ENCODE measurements at places on chromosomes 11 and 22.

DNA sequence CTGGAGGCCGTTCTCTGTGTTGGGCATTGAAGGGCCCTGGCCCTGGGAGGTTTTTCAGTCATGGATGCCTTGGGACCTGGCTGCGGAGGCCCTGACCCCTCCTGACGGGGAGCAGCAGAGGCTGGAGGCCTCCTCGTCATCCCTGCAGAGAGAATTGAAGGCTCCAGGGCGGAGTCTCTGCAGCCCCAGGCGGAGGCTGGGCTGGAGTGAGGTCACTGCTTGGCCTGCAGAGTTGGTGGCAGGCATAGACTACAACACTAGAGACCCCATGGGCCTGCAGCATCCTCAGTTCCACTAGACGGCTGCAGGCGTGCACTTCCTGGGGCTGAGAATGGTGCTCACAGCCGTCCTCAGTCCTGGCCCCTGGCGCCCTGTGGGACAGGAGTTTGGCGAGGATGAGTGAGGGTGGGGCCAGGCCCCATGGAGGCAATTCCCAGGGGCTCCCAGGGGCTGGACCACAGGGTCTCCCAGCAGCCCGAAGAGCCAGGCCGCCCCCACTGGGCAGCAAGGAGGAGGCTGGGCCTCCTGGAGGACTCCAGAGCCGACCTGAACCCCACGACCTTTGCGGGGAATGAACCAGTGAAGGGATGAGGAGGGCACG lies 1194.9 kb downstream of the BRD1 start:
- no peak for DNase-seq

DNA sequence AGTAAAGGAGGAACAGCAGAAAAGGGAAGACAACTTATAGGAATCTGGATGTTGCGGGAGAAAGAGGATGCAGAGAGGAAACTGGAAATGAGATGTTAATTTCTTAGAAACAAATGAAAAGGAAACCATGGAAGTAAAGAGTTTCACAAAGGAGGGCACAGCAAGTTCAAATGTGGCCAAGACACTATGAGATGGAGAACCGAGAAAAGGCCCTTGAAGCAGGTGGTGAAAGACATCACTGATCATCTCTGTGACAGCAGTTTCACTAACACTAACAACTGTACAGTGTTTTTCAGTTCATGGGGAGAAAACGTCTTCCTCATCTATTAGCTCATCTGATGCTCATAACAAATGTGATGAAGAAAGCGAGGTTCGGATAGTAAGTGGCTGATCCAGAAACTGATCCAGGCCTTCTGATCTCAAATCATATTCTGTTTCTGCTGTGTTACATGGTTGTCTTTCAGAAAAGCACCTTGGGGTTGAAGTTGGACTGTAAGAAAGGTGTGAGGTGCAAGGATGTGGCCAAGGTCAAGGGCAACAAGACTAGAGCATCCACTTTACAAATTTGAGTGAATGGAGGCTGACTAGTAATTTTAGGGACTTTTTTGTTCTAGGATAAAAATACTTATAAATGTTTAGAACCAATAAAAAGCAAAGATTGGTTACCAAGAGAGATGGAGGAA lies 492.1 kb upstream of the CADM1 start:
- no peak for DNase-seq

DNA sequence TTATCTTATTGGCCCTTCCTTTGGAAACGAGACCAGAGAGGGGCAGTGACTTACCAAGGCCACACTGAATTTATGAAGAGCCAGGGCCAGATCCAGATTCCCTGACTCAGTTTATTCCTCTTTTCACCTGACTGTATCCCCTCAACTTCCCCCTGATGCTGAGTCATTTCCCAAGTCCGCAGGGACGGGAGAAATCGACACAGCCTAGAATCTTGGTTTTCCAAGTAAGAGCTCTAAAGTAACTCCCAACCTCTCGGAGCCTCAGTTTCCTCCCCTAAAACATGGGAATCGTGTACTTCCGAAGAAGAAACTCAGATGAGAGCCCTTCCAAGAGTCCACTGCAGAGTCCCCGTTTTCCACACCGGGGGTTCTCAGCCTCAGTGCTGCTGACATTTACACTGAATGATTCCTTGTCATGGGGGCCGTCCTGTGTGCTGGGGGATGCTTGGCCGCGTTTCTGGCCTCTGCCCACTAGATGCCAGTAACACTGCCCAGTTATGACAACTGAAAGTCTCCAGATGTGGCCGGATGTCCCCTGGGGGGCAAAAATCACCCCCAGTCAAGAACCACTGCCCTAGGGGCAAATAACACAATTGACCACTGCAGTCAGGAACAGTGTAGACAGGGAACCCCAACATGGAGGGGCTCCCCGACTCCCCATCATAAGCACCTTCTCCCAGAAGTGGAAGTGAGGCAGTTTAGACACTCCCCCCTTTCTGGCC lies 11.2 kb downstream of the MPST start:
- DNase-seq: no peak

DNA sequence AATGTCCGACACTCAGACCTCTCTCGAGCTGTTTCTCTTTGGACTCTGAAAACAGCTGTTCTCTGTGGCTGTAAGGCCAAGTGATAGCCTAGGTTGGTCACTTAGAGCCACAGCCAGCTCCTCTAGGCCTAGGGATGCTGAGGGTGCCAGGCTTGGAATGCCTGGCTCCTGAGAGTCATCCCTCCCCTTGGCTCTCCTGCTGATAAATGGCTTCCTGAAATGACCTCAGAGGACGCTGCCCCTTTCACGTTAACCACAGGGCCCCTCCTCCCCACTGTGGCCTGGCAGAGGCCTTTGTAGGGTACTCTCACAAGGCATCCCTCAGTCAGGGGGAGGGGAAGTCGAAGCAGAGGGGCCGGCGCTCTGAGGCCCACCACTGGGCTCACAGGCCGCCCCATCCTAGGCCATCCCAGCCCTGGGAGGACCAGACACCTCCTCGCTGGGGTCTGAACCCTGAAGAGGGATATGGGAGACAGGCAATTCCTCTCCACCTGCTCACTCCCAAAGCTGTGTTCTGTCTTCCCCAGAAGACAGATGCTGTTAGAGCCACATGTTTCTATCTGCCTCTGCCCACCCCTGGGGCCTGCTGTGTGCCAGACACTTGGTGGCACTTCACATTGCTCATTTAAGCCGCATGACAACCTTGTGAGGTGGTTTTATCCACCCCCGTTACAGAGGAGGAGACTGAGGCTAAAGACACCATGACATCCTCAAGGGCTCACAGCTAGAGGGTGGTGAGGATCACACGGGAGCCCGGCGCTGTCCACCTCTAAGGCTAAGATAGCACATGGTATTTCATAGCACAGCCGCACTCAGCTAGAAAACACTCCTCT lies 50.9 kb downstream of the ARFGAP3 start:
- DNase-seq: no peak

DNA sequence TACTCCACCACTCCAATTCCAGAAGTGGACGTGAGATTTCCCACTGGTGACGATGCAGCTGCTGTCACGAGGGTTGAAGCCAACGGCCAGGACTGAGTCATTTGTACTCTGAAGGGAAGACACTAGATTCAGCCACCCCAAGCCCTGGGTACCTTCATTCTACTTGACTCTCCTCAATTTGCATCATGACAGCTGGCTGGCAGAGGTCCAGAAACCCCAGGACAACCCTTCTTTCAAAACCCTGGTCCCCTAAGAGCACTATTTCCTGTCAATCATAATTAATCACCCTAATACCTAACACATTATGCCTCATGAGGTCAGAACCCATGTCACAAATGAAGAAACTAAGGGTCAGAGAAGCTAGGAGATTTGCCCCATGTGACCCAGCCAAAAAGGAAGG lies 4.9 kb downstream of the EML3 start:
- no peak for DNase-seq

DNA sequence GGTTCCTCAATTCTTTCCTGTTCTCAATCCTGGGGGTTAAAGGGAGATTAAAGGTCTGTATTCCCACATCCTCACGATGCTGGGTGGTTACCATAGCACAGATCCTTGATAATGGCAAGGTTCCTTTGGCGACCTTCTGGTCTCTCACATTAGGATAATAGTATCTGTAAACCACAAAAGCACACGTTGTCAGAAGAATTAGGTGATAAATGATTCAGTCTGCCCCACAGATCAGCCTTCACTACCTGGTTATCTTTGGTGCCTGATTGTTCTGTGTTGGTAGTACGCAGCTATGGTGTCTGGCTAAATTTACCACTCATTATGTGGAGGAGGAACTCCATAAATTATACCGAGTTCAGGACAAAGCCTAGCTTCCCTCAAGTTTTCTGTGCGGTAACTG lies 78.4 kb downstream of the C2CD3 start:
- DNase-seq: no peak

DNA sequence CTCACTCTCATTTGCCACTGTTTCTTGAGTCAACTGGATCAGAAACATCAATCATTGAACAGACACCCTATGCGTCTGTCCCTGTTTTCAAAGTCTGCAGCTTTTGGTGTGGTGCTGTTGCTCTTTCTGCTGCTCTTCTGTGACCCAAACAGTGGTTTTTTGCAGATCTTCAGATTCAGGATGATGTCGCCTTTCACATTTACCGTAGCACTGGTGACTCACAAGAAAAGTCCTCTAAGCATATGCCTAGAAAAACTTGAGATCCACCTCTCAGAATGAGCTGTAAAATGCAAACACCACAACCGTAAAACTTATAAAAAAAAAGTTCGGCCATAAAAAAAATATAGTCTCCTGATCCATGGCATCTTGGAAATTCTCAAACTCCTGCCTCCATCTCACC lies 400.4 kb downstream of the NTM start:
- DNase-seq: peak; percentile 45

- DNase-seq: no peak
Measured at GRCh38 chr11:32597921-32598320, 14.3 kb downstream of the EIF3M start.

DNA sequence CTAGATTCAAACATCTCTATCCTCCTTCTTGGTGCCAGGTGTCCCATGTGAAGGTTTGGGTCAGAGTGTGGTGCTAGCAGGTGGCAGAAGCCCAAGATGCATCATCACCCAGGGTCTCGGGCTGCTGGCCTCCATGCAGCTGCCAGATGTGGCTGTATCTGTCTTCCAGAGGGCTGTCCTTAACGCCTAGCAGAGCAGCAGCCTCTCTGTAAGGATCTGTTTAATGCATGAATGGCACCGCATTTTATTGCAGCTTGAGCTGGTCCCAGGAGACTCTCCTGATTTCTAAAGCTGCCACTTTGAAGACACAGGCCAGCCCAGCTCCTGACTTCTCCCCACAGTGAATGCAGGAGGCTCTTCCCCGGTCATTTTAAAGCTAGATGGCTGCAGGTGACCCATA lies 26.3 kb downstream of the SLC1A2 start:
- no peak for DNase-seq

DNA sequence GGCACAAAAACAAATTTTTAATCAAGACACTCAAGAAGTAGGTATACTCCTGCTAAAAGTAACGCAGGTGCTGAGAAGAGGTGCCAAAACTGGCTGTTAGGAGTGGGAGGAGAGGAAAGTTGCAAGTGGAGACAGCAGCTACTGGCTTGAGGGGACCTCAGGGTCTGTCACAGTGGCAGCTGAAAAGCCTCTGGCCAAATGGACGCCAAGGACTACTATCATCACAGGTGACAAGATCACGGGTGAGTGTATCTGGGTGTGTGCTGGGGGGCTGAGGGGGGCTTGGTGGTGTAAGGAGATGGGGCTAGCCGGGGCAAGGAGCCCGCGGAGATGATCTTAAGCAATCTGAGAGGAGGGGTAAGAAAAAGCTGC lies 687 bp downstream of the ZNF202 start:
- no peak for DNase-seq

DNA sequence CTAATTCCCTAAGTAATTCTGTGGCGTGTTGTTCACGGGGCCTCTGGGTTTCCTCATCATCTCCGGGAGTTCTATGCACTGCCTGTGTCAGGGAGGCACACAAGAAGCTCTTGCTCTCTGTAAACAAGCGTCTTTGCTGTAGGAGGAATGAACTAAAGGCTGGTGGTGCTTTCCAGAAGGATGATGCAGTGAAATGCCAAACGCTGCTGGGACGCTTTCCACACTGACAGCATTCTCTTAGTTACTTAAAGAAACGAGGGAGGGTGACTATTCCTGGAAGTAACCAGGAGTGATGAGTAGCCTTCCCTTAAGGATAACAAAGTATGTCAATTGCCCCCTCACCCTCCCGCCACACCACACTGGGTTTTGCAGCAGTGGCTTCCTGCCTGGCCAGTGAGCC lies 38.5 kb upstream of the NUP50 start:
- DNase-seq: peak; percentile 8

DNA sequence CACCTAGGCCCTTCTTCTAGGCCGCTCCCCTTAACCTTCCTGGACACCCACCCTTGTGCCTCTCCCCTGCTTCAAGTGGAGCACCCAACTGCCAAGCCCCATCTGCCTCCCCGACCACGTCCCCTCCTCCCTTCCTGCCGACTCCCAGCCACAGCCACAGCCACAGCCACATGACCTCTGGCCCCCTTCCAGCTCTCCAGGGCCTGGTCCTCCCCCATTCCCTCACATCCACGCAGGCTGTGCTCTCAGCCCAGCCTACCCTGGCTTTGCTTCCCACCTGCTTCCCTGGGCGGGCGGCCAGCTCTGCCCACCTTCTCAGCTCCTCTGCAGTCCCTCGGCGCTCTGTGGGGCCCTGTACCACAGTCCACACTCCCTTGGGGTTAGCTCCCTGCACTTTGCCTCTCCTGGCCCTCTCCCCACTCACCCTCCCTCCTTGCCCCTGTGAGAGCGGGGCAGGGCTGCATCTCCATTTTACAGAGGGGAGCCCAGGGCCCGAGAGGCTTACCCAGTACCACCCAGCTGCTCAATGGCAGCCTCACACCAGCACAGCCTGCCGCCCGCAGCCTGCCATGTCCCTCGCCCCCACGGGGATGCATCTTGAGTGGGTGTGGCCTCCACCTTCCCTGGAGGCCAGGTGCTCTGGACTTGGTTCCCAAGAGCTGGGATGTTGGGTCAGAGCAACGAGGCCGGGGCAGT lies 20.3 kb downstream of the PARVG start:
- no peak for DNase-seq

DNA sequence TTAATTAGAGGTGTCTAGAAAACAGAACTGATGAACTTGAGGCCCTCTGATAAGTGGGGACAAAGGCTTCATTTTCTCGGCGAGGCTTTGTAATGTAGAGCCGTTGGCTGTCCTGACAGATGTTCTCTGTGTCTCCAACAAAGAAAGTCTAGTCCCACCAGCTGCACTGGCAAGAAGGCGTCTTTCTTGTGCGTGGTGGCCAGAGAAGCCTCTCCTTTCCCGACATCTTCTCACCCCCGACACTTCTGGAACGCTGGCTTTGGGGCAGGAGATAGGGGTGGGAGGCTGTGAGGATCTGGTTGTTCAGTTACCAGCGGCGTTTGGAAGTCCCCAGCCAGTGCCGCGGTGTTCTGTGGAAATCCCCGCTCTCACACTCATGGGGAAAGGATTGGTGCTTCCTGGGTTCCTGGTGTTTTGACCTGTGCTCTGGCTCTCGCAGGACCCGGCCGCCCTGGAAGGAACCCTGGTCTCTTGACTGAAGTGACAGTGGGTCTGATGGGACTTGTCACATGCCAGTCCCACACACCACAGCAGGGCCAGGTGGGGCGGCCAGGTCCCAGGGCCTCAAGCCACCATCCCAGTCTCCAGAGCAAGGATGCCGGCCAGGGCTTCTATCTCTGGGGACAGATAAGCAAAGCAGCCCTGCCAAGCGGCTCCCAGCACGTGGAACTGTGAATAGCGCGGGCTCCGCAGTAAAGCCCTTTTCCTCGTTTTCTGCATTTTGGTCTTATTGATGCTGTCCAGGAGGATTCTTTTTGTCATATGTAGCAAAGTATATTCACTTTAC lies 23.2 kb downstream of the FADS2 start:
- DNase-seq: no peak
